ENCODE measurements at places on chromosomes 4 and X.

DNA sequence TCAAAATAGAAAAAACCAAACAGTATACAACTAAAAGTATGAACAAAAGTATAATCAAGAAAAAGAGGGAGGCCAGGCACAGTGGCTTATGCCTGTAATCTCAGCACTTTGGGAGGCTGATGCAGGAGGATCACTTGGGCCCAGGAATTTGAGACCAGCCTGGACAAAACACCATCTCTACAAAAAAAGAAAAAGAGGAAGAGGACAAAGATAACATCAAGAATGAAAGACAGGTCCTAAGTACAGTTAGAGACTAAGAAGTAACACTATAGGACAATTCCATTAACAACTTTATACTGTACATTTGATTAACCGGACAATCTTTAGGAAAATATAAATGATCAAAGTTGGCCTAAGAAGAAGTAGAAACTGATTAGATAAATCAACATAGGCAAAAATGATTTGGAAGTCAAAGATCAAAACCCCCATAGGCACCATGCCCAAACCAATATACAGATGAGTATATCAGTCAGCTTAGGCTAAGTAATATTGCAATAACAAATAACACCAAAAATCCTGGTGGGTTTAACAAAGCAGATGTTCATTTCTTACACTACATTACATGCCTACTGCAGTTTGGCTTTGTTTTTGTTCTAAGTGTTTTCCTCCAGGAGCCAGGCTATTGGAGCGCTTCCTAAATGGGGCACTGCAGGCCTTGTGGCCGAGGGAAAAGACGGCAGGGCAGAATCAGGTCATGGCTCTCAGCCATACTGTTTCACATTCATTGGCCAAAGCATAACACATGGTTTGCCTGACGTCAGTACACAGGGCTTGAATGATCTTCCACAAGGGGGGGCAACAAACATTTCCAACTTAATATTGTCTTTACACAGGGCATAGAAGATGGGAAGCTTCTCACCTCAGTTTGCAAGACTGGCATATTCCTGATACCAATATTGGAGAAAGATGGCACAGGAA lies 42.2 kb upstream of the HGFAC start:
- DNase-seq: no peak

GRCh38 chrX:132088864-132089263 lies 39.0 kb downstream of the FRMD7 start:
- no peak for DNase-seq

DNA sequence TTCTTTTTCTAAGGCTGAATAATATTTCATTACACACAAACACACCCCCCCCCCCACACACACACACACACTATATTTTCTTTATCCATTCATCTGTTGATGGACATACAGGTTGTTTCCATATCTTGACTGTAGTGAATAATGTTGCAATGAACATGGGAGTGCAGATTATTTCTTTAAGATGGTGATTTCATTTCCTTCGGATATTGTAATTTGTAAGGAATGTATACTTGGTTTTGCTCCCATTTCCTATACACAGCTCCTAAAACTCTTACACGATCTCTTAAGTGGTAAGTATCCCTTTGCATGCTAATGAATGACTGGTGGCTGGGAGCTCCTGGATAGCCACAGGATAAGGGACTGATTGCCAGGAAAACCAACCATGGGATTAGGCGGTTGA lies 14.7 kb upstream of the RBMXL3 start:
- no peak for DNase-seq

DNA sequence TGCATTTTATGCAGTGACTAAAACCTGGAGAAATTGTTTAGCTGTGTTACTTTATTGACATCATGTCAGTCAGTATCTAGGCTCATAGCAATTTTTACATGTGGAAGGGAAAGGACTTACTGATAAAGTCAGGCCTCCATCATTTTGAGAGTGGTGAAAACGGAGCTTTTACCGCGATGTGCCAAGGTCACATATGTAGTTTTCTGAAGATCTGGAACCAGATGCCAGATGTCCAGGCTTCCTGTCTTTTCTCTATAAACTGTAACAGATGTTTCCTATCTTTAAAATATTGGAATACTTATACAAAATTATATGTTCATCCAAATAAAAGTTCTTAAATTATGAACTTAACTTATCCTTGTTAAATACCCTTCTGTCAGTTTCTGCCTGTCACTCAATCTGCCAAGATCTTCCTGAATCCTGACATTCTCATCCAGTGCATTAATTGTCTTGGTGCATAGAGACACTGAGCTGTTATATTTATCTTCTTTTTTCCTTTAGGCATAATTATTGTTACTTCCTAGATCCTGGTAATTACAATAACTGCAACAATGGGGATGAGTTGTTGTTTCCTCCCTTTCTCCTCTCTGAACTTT lies 1646.2 kb upstream of the TENM3 start:
- DNase-seq: no peak

DNA sequence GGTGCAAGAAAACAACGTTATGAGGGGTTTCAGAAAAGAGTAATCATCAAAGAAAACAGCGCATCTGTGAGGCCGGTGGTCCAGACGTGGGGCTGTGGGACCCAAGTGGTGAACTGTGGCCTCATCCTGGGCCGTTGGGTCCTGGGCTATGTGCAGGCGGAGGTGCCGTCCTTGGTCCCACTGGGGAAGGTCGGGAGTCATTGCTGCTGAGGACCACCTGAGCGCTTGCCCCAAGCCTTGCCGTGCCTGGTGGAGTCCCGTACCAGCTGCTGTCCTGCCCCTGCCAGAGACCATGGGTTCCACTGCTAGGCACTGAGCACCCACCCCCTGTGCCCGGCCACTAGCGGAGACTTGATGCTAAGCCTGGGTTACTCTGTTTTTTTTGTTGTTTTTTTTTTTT lies 25.5 kb upstream of the UVSSA start:
- DNase-seq: no peak

- no peak for DNase-seq
These were observed 9.1 kb downstream of the ARHGAP36 start for GRCh38 chrX:131067216-131067615.

DNA sequence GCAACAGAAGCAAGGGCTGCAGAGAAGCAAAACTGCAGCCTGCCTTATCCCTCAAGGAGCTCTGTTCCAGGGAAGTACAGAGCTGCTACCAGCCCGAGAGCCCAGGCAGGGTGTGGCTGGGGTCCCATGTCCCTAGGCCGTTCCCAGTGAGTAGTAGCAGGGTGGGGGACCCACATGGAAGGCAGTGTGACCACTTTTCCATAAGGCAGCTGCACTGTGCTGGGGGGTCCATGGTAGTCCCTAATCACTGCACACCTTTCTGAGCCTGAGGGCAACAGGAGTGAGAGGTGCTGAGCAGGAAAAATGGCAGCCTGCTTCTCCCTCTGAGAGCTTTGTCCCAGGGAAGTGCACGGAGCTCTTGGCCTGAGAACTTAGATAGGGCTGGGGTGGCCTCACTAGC lies 135.9 kb downstream of the SH3BGRL start:
- DNase-seq: no peak

- no peak for DNase-seq
These were observed 74.1 kb upstream of the STOX2 start for GRCh38 chr4:183831026-183831446.
